ENCODE measurements at places on chromosomes 4 and X. TPM values are rescaled to one million over a fixed set of nuclear protein-coding genes. Genes with fewer than 3 reads are reported as not detected.

- no peaks in the 10 kb centered on the region for H3K27me3 ChIP-seq
- H3K4me1 ChIP-seq, result no peaks in the 10 kb centered on the region
- no peak for DNase-seq
- H3K4me3 ChIP-seq, result no peak overlapping the region
Measured at GRCh38 chr4:95250544-95251137, 298.1 kb downstream of the UNC5C start.

DNA sequence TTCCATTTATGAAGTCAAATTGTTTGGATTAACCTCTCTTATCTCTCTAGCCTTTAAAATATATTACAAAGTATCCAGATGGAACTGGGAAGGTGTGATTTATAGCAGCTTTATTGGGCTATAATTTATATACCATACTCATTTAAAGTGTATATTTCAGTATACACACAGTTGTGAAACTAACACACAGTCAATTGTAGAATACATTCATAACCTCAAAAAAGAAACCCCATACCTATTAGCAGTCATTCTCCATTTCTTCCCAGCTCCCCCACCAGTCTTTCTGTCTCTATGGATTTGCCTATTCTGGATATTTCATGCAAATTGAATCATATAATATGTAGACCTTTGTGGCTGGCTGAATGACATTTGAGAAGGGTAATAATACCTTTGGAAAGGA is 7.6 kb upstream of the NAP1L5 start:
- no peak for DNase-seq
- H3K27me3 ChIP-seq, result no peaks in the 10 kb centered on the region
- no peak overlapping the region for H3K27ac ChIP-seq
- H3K4me3 ChIP-seq, result no peak overlapping the region
- peaks cover 3% of the 10 kb centered on the region for H3K4me1 ChIP-seq

GRCh38 chr4:168847771-168848502 is 162.1 kb downstream of the CBR4 start:
- peak overlapping the region; percentile 73 for H3K27ac ChIP-seq
- H3K4me1 ChIP-seq, result peaks cover 17% of the 10 kb centered on the region
- no peaks in the 10 kb centered on the region for H3K27me3 ChIP-seq
- DNase-seq, result peak; percentile 53

GRCh38 chrX:723781-724180 is 93.2 kb downstream of the SHOX start:
- H3K36me3 ChIP-seq, result no peaks in the 10 kb centered on the region
- no peaks in the 10 kb centered on the region for H3K27me3 ChIP-seq
- no peak for DNase-seq
- peaks cover 2% of the 10 kb centered on the region for H3K4me1 ChIP-seq

GRCh38 chrX:24879679-24880078 is 136.1 kb downstream of the ARX start:
- H3K27me3 ChIP-seq, result peaks cover 9% of the 10 kb centered on the region
- H3K4me1 ChIP-seq, result no peaks in the 10 kb centered on the region
- no peak for DNase-seq
- H3K36me3 ChIP-seq, result no peaks in the 10 kb centered on the region
- H3K4me3 ChIP-seq, result no peak overlapping the region
- H3K27ac ChIP-seq, result no peak overlapping the region

DNA sequence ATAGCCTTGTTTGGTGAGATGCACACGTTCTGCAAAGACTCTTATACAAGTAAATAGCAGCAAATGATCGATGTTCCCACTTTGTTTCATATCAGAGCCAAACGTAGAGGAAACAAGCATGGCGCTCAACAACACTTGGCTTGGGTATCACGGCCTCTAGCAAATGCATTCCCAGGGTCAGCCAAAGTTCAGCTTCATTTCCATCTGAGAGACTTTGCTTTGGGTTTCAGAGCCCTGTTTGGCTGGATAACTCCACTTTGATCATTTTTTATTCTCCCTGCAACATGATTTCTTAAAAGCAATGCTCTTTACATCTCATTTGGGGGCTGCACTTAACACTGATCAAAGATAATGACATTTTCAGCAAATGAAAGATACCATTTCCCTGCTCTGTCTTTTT is 199.2 kb upstream of the FAM9B start:
- no peak overlapping the region for H3K4me3 ChIP-seq
- H3K4me1 ChIP-seq, result no peaks in the 10 kb centered on the region
- no peak overlapping the region for H3K27ac ChIP-seq
- no peaks in the 10 kb centered on the region for H3K36me3 ChIP-seq

DNA sequence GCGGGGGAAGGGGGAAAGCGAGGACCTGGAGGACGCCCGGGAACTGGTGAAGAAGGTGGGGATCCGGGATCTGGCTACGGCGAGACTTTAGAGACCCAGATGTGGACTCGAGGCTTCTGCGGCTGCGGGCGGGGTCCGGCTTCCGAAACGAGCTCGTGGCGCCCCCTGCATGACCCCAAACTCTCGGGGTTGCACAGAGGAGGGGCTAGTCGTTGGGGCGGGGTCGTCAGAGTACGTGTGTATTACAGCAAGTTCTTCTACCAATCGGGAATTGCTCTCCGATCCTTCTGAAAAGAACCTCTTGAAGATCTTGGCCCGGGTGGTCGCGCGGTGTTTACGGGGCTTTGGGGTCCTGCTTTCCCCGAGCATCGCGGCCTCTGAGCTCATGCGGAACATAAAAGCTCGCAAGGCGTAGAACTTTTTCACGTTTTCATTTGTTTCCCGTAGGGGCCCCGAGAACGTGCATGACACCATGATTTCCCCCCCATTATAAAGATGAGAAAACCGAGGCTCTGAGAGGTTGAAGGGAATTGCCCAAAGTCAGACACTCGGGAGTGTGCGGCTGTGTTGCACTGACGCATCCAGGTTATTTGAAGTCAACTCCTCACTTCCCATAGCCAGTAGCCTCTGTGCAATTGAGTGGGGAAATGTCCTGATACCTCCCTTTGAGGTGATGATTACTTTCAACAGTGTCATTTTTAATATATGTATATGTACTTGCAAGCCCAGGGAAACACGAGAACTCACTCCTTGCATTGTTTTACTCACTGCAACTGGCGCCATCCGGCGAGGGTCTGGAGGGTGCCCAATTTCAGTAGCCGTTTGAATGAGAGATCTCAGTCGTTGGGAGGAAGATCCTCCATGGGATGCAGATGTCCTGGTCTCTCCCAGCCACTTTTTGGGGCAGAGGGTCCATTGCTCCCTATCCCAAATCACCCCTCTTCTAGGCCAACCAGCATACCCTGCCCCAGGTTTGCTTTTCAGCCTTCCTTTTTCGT is at the start of gene BEND4:
Gene BEND4 (minus strand): TSS at position 149 of the 998 bp plus-strand sequence. CDS start 512 bp downstream, outside the sequence.
- peaks cover 48% of the 10 kb centered on the region for H3K27me3 ChIP-seq
- peak within 1 kb of the TSS; percentile 26 for H3K4me3 ChIP-seq
- peaks cover 11% of the 10 kb centered on the region for H3K4me1 ChIP-seq
- H3K36me3 ChIP-seq, result no peaks in the 10 kb centered on the region
- H3K27ac ChIP-seq, result no peak within 1 kb of the TSS
- peak; percentile 22 for DNase-seq

The TMSB15B gene
- 10.6 TPM for polyA plus RNA-seq

DNA sequence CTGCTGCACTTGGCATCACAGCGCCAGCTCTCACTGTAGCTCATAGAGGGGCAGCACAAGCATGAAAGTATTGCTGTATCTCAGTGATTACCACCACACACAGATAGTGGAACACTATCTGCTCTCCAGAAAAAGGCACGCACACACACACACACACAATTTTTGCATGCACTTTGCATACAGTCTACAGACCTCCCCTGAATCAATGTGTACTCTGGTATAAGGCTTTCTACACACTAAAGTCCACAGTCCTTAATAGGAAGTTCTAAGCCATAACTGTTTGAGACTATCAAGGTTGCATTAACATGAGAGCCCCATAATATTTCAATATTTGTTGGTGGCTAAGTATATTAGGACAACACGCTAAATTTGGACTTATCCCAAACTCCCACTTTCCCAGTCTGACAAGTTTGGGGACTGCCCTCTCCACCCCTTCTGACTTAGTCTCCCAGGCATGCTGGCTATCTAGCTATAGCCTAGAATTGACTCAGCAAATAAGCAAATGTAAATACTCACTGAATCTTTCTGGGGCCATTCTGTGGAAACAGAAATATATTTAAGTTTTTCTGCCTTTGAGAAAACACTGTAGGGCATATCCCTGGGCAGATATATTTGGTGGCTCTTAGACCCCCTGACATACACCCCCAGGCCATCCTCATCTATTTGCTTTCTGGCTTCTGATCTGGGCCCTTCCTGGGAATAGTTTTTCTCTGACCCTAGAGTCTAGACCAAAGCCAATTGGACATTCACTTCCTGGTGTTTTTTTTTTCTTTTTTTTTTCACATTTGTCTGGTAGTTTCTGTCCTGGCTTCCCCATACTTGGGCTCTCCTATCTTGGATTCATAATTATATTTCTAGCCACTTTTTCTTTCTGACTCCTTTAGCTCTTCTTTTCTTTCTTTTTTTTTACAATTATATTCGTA is 36.4 kb upstream of the CT47C1 start:
- H3K27me3 ChIP-seq, result peaks cover 7% of the 10 kb centered on the region
- no peaks in the 10 kb centered on the region for H3K4me1 ChIP-seq
- H3K27ac ChIP-seq, result no peak overlapping the region
- no peaks in the 10 kb centered on the region for H3K36me3 ChIP-seq

The SUPT20HL2 gene
- polyA plus RNA-seq, result 0.19 TPM

DNA sequence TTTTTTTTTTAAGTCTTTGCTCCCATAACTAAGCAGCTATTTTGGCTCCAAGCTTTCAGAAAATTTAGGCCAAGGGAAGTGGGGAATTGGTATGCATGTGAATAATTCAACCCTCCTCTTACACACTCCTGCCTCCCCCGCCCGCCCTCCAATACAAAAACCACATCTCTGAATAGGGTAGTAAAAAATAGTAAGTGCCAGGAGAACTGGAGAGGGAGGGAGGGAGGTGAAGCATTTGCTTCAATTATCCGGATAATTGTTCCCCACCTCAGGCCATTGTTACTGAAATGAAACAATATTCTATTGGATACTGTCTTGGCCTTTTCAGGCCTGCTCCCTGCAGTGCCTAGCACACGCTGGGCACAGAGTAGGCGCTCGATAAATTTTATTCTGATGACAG is 5.5 kb upstream of the GSX2 start:
- H3K36me3 ChIP-seq, result no peaks in the 10 kb centered on the region
- H3K4me3 ChIP-seq, result no peak overlapping the region
- H3K4me1 ChIP-seq, result peaks cover 21% of the 10 kb centered on the region
- H3K27ac ChIP-seq, result no peak overlapping the region
- peaks cover 92% of the 10 kb centered on the region for H3K27me3 ChIP-seq

The TCEANC gene
- polyA plus RNA-seq, result 5.5 TPM
